ENCODE measurements at places on chromosomes 5 and 9. TPM values are rescaled to one million over a fixed set of nuclear protein-coding genes. Genes with fewer than 3 reads are reported as not detected.

MYOZ3 gene
- 0.42 TPM for total RNA-seq

GABRG2 gene
- total RNA-seq = not detected

C5 gene
- 2.1 TPM for total RNA-seq

CNTNAP3 gene
- 7.9 TPM for total RNA-seq

MUSK gene
- total RNA-seq = not detected

BTNL9 gene
- total RNA-seq = 407 TPM

INSYN2B gene
- 0.84 TPM for total RNA-seq

CBY3 gene
- total RNA-seq = not detected

CMYA5 gene
- total RNA-seq = 2.6 TPM

SV2C gene
- not detected for total RNA-seq

CDX1 gene
- total RNA-seq = 0.35 TPM
